ENCODE measurements at places on chromosomes 5 and 9.

DNA sequence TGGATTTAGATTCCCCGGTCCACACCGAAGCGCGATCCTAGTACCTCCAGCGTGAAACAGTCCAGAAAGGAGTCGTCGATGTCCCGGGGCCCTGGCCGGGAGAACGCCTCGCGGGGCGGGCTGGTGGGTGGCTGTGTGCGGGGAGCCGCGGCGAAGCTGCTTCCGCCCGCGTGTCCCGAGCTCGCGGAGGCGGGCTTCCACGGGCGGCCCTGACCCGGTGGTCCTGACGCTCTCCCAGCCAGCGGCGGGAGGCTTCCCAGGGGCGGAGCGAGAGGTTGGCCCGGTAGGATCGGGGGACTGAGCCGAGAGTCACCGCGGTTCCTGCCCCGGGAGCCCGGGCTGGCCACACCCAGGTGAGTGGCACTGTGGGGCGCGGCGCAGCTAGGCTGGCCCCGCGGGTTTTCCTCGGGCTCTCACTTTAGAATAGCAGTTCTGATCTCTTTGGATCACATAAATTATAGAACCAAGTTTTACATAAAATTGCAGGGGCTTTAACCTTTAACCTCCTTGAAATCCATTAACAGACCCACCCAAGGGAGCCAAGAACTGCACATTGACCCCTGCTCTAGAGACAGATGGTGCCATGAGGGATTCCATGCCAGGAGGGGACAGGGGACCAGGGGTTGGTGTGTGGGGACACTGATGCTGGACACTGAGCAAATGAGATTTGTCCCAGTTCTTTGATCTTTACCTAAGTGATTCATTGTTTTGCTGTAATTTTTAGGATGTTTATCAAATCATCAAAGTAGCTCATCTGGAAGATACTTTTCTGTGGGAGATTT is 29.2 kb upstream of the IL31RA start:
- DNase-seq: peak; percentile 58

- no peak for DNase-seq
These were observed 1711.3 kb upstream of the ACO1 start for GRCh38 chr9:30673132-30673531.

DNA sequence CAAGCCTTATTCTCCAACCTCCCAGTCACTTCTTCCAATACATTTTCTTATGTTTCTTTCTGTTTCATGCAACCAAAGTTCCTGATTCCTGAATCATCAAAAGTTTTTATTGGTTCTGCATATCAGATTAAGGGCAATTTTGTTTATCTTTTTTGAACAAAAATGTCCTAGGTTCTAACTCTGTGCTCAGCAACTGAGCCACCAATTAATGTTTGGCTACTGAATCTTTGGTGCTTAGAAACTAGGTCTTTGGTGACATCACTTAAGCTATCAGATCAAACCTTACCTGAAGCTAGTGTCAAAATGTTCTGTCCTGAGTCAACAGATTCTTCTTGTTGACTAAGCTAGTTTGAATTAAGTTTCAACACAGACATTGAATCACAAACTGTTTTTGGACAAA is 56.1 kb downstream of the FGF18 start:
- DNase-seq: no peak

DNA sequence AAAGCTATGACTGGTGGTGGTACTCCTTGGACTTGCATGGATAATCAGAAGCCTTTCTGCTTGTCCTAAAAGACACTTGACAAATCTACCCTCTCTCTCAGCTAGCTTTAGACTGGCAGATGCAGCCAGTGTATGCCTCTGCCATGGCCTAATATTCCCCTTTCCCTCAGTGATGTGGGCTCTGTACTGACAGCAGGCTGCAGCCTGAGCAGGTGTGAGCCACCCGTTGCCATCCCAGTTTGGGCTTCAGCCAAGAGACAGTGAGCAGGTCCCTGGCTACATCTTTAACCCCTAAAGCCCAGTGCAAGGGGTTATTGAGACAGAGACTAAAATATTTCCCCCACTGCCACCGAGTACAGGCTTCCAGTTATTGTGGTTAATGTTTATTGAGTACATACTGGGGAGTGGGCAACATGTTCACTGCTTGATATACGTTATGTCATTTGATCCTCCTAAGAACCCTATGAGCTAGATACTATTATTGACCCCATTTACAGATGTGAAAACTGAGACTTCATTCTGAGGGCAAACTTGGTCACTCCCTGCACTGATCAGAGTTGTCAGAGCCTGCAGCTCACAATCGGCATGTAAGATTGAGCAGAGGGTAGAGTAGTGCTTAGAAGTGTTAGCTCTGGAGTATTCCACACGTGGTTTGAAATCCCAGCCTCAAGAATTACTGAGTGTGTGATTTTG is 254.2 kb downstream of the ARHGAP26 start:
- no peak for DNase-seq

- no peak for DNase-seq
These were observed 299.2 kb downstream of the CD180 start for GRCh38 chr5:66897356-66897755.

DNA sequence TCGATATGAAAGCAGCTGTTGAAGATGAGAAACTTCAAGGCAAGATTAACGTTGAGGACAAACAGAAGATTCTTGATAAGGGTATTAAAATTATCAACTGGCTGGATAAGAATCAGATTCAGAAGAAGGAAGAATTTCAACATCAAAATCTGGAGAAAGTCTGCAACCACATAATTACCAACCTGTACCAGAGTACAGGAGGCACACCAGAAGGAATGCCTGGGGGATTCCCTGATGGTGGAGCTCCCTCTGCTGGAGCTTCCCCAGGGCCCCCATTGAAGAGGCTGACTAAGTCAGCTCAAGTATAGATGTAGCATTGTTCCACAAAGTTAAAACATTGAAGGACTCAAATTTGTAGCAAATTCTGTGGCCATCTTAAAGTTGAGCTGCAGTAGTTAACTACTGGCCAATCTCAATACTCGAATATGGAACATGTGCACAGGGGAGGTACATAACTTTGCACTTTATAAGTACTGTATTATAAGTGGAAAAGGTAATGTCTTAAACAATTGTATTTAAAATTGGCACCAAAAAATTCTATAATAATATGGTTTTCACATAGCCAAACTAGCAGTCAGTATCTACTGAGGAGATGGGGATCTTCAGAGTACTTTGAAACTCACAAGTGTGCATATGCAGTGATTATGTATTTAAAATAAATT is 237.5 kb downstream of the CHSY3 start:
- peak; percentile 63 for DNase-seq

GRCh38 chr5:16574789-16575721 is 41.7 kb downstream of the RETREG1 start:
- peak; percentile 34 for DNase-seq
